Activated CD4-positive, CD25-positive, alpha-beta regulatory T cell treated with anti-CD3 and anti-CD28 coated beads, Interleukin-2, amount 50 U/mL, for 24 hours (primary cell): ENCODE measurements at places on chromosomes 4 and X.

GRCh38 chr4:20616848-20617247, 83.4 kb upstream of the PACRGL start:
- no peak for ATAC-seq

- no peak for ATAC-seq
These were observed 89.1 kb downstream of the MID1IP1 start for GRCh38 chrX:38890326-38890725.

GRCh38 chr4:24690436-24690835, 104.9 kb upstream of the SOD3 start:
- ATAC-seq, result no peak

DNA sequence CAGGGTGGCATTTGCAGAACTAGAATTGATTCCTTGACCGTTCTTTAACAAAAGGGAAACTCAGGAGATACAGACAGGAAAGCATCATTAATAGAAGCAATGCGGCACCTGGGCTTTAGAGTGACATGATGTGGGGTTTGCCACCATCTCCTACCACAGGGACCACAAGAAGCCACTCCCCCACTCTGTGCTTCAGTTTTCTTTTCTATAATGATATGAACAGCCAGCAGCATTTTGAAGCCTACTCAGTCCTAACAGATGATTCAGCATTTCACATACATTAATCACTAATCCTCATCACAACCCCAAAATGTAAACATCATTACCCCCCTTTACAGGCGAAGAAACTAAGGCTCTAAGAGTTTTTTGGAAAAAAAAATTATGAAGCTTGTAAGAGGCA, 22.9 kb downstream of the CCDC149 start:
- ATAC-seq, result no peak

DNA sequence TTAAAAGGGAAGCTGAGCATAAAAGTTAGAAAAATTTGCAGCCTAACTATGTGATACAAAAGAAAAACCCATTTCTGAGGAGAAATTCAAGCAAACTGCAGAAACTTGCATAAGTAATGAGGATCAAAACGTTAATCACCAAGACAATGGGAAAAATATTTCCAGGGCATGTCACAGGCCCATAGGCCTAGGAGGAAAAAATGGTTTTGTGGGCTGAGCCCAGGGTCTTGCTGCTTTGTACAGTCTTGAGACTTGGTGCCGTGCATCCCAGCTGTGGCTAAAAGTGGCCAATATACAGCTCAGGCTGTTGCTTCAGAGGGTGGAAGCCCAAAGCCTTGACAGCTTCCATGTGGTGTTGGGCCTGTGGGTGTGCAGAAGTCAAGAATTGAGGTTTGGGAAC, 37.7 kb upstream of the ADAMTS3 start:
- ATAC-seq, result no peak
